ENCODE measurements at places on chromosomes 2 and 18.

DNA sequence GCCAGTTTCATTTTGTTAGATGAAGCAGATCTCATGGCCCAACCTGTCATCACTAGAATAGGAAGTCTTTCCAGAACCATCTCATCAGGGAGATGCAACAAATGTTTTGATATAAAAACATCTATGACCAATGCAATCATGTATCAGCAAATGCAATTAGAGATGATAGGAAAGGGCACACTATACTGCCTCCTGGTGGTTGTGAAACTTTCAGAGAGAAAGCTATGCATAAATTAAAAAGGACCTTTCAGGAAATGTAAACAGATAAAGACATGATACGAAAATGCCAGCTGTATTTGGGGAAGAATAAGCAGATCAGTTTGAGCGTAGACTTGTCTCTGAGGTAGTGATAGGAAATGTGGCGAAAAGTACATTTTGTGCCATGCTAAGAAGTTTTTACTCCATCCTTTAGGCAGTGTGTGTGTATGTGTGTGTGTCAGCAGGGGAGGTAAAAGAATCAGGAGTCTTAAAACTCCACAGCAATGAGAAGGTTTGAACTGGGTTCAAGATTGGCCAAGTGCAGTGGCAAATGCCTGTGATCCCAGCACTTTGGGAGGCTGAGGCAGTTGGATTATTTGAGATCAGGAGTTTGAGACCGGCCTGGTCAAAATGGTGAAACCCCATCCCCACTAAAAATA lies 479.3 kb downstream of the CPS1 start:
- no peak for DNase-seq

DNA sequence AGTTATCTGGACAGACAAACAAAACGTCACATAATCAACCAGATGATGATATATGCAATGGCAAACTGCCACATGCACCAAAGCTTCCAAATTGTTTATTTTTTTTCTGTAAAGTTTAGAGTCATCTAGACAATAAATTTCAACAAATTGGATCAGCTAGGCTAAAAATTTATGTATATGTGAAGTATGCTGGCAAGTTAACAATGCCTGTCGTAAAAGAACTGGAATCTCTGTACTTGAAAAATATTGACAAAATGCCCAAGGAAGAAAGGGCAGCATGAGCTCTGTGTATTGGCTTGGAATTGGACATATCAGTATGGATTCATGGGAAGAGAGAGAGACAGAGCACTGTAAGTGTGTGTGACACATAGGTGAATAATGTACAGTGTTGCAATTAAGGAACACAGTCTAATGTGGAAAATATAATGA lies 309.8 kb downstream of the ERBB4 start:
- no peak for DNase-seq

DNA sequence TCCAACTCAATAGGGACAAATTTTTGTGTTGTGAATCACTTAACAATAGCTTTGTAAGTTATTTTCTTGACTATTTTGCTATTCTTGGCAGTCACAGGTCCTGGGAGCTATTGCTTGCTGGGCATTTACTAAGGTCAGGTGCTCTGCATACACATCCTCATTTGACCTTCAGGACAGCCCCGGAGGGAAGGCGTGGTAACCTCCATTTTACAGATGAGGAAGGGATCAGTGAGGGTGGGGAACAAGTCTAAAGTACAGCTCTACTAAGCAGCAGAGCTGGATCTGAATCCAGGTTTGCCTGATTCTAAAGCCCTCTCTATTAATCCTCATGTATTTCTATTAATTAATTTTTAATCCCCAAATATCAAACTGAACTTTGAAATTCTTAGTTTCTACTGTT lies 58.8 kb downstream of the PTPN2 start:
- no peak for DNase-seq

DNA sequence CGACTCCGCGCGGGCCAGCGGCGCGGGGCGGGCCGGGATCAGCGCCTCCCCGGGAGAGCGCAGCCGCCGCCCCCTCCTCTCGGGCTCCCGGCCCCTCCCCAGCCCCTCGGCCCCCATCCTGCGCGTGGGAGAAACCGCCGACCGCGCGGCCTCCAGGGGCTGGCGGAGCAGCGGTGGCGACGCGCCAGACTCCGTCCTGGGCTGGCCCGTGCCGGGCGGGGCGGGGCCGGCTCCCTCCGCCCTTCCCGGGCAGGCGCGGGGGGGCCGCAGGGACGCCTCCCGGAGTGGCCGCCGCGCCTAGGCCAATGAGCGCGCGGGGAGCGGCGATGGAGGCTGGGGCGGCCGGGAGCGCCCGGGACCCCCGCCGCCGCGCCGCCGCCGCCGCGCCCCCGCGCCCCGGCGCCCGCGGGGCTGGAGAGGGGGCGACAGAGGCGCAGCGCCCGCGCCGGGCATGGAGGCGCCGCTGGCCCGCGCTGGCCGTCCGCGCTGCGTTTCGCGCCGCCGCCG lies 49.1 kb downstream of the KCNIP3 start:
- DNase-seq: no peak

DNA sequence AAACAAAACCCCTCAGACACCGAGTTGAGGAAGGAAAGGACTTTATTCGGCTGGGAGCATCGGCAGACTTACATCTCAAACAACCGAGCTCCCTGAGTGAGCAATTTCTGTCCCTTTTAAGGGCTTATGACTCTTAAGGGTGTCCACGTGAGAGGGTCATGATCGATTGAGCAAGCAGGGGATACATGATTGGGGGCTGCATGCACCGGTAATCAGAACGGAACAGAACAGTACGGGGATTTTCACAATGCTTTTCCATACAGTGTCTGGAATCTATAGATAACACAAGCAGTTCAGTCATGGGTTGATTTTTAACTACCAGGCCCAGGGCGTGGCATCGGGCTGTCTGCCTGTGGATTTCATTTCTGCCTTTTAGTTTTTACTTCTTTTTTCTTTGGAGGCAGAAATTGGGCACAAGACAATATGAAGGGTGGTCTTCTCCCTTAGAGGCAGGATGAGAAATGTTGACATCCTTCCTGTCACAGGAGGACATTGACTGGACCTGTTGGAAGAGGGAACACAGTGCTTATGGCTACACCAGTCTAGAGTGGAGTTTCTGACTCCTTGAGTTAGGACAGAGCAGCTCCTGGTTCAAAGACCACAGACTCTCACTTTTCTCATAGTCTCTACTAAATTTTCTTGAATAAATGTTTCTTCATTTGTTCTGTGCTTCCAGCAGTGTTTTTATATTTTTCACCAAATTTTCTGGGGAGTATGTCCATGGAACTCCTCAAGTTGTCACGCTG lies 35.8 kb downstream of the SPOPL start:
- DNase-seq: no peak

GRCh38 chr2:195612611-195613495 lies 44.2 kb upstream of the SLC39A10 start:
- no peak for DNase-seq

Data from effector CD4-positive, alpha-beta T cell (primary cell).